NCI-H526 (cell line): ENCODE measurements at places on chromosomes 3 and 15.

GRCh38 chr15:25093455-25094029, 138.8 kb downstream of the SNRPN start:
- DNase-seq = no peak

- no peak for DNase-seq
These were observed 10.3 kb downstream of the TM4SF1 start for GRCh38 chr3:149366941-149367840.

DNA sequence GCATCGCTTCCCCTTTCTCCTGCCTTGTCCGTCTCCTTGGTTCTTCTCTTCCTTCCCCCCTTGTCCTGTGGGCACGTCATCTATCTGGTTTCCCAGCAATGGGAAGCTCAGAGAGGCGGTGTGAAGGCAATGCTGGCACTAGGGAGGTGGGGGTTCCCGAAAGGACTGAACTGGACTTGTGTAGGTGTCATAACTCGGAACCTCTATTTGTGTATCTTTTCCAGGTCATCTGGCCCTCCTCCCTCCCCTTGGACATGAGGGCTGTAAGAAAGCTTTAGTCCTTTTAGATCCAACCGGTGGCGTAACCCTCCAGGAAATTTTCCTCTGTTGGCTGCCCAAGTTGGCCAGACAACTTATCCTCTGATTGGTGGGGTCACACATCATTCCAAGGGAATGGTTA, 231.5 kb upstream of the TLE3 start:
- no peak for DNase-seq

- no peak for DNase-seq
These were observed 19.8 kb downstream of the PFKFB4 start for GRCh38 chr3:48536785-48537184.

- DNase-seq = no peak
These were observed 73.8 kb downstream of the FLNB start for GRCh38 chr3:58082047-58082446.
